ENCODE measurements at places on chromosomes 7 and 10.

DNA sequence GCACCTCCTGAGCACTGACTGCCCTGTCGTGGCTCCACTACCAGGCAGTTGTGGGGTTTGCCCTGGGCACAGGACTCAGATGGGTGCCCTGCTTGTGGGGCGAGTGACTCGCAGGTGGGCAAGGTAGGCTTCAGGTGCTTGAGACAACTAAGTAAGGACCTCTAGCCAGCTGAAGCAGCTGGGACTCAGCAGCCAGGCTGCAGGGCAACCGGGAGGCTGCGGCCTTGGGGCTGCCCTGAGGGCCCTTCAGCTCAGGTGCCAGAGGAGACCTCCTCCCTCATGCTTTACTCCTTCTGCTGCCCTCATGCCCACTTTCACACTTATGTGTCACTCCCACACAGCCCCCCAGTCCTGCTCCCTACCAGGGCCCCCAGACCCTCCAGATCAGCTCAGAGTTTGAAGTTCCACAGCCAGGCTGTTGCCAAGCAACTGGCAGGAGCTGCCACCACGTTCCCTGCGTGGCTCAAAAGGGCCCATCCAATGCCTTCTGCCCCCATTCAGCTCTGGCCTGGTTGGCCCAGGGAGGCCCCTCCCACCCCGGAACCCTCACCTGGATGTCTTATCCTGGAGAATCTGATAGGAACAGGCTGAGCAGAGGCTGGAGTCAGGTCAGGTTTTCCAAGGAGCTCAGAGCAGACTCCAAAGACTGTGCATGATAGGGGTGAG, 10.0 kb downstream of the TLX1 start:
- no peak for DNase-seq

GRCh38 chr10:58586282-58587245, 73.9 kb downstream of the BICC1 start:
- no peak for DNase-seq

- peak; percentile 80 for DNase-seq
Observed at GRCh38 chr10:69092959-69093850, 5.3 kb downstream of the SRGN start.

GRCh38 chr10:3948843-3949242, 163.8 kb upstream of the KLF6 start:
- DNase-seq, result no peak

DNA sequence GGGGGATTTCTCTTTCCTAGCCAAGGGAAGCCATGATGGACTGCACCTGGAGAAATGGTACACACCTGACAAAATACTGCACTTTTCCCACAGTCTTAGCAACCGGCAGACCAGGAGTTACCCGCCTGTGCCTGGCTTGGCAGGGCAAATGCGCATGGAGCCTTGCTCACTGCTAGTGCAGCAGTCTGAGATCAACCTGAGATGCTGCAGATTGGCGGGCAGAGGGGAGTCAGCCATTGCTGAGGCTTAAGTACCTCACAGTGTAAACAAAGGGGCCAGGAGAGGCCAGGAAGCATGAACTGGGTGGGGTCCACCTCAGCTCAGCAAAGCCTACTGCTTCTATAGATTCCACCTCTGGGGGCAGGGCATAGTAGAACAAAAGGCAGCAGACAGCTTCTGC, 49.4 kb downstream of the OR13A1 start:
- no peak for DNase-seq

Data from kidney glomerular epithelial cell (primary cell).